ENCODE measurements at places on chromosomes 11 and 22. TPM values are rescaled to one million over a fixed set of nuclear protein-coding genes. Genes with fewer than 3 reads are reported as not detected.
A peak's percentile ranks its signal among the peaks of the same experiment; 100 is the strongest.

GDPD4 gene
- not detected for total RNA-seq

CENPM gene
- total RNA-seq, result 82.1 TPM

CAVIN3 gene
- 25.5 TPM for total RNA-seq

LINC01488 gene
- total RNA-seq, result not detected

- no peak overlapping the region for H3K4me3 ChIP-seq
- no peaks in the 10 kb centered on the region for H3K36me3 ChIP-seq
- peak; percentile 58 for DNase-seq
- H3K4me1 ChIP-seq, result peaks cover 26% of the 10 kb centered on the region
- H3K27ac ChIP-seq, result no peak overlapping the region
- peaks cover 2% of the 10 kb centered on the region for H3K27me3 ChIP-seq
Measured at GRCh38 chr22:39205344-39206021, 39.3 kb downstream of the PDGFB start.

- H3K36me3 ChIP-seq, result no peaks in the 10 kb centered on the region
- peak overlapping the region; percentile 63 for H3K4me3 ChIP-seq
- peaks cover 7% of the 10 kb centered on the region for H3K4me1 ChIP-seq
- no peak overlapping the region for H3K27ac ChIP-seq
Measured at GRCh38 chr11:47186700-47187695, 764 bp upstream of the PACSIN3 start.

DNA sequence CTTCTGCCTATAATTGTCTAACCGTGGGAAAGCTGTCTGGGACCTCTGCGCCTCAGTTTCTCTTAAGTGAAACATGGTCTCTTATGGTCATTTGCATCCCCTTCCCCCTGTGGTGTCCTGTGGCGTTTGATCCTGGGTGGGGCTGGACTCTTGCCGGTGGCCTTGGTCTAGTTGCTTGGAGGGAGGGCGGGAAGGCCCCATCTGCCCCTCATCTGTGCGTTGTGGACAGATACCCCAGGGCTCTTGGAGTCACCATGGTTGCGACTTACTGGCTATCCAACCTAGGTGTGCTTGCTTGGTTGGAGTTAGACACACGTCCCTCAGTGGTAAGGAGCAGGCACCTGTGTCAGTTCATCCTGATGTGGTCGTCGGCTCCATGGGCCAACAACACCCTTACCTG, 15.2 kb downstream of the SHANK3 start:
- no peak overlapping the region for H3K27ac ChIP-seq
- no peak overlapping the region for H3K4me3 ChIP-seq
- DNase-seq, result no peak
- peaks cover 2% of the 10 kb centered on the region for H3K27me3 ChIP-seq

GRCh38 chr11:40380835-40381234, 1078.6 kb downstream of the LRRC4C start:
- no peak overlapping the region for H3K4me3 ChIP-seq
- no peaks in the 10 kb centered on the region for H3K36me3 ChIP-seq
- no peaks in the 10 kb centered on the region for H3K27me3 ChIP-seq
- DNase-seq, result no peak
- no peaks in the 10 kb centered on the region for H3K4me1 ChIP-seq

GRCh38 chr22:36546092-36546804, 17.3 kb upstream of the EIF3D start:
- H3K27ac ChIP-seq, result no peak overlapping the region
- no peaks in the 10 kb centered on the region for H3K36me3 ChIP-seq
- peak; percentile 72 for DNase-seq

GRCh38 chr11:8206251-8207079, 37.6 kb upstream of the RIC3 start:
- peaks cover 4% of the 10 kb centered on the region for H3K4me1 ChIP-seq
- DNase-seq, result no peak
- peaks cover 17% of the 10 kb centered on the region for H3K27me3 ChIP-seq

DNA sequence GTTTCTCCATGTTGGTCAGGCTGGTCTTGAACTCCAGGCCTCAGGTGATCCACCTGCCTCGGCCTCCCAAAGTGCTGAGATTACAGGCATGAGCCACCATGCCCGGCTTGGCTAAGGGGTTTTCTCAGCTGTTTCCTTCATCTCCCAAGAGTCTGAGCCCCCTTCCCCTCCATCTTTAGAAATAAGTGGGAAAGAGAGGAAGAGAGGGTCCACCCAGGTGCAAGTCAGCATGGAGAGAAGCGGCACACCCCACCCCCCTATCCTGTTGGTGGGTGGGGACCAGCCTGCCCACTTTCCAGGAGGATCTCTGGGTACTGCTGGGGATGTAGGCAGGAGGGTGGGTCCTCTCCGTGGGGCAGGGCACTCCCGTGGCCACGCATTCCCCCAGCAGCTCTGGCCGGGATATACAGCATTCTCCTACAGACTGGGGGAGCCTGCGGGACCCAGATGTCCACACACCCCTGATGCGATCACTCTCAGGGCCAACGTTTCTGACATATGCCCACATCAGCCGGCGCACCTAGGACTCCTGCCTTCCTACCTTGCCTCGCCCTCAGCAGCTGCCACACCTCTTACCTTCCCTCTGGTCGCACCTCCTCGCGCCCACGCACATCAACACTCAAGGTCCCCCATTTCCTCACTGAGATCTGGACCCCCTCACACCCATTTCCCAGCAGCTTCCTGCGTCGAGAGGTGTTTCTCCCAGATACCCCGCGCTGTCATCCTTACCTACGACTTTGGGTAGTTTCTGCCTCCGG, 8.9 kb downstream of the SCARF2 start:
- no peak for DNase-seq
- no peaks in the 10 kb centered on the region for H3K36me3 ChIP-seq
- H3K27me3 ChIP-seq, result peaks cover 34% of the 10 kb centered on the region
- peaks cover 10% of the 10 kb centered on the region for H3K4me1 ChIP-seq
- no peak overlapping the region for H3K27ac ChIP-seq

- no peak overlapping the region for H3K27ac ChIP-seq
- H3K4me3 ChIP-seq, result no peak overlapping the region
- DNase-seq, result no peak
- no peaks in the 10 kb centered on the region for H3K36me3 ChIP-seq
- H3K27me3 ChIP-seq, result peaks cover 7% of the 10 kb centered on the region
Measured at GRCh38 chr11:20584093-20584774, 15.2 kb upstream of the SLC6A5 start.

- H3K4me1 ChIP-seq, result peaks cover 13% of the 10 kb centered on the region
- DNase-seq, result no peak
- H3K4me3 ChIP-seq, result no peak overlapping the region
- no peaks in the 10 kb centered on the region for H3K27me3 ChIP-seq
Measured at GRCh38 chr22:22933100-22933806, 45.6 kb downstream of the IGLL5 start.
